Adrenal gland (tissue), 19 donors: ENCODE measurements at places on chromosomes 13 and 19. TPM values are rescaled to one million over a fixed set of nuclear protein-coding genes. Genes with fewer than 3 reads are reported as not detected.

- no peak overlapping the region for H3K4me3 ChIP-seq
- no peaks in the 10 kb centered on the region for H3K36me3 ChIP-seq
- no peaks in the 10 kb centered on the region for H3K4me1 ChIP-seq
- DNase-seq, result no peak
- no peaks in the 10 kb centered on the region for H3K27me3 ChIP-seq
- peak overlapping the region; percentile 18 for H3K27ac ChIP-seq
Observed at GRCh38 chr19:44765949-44766335, 11.7 kb upstream of the CBLC start.

The PSG6 gene
- total RNA-seq, result not detected

The GJB6 gene
- not detected for total RNA-seq

DNA sequence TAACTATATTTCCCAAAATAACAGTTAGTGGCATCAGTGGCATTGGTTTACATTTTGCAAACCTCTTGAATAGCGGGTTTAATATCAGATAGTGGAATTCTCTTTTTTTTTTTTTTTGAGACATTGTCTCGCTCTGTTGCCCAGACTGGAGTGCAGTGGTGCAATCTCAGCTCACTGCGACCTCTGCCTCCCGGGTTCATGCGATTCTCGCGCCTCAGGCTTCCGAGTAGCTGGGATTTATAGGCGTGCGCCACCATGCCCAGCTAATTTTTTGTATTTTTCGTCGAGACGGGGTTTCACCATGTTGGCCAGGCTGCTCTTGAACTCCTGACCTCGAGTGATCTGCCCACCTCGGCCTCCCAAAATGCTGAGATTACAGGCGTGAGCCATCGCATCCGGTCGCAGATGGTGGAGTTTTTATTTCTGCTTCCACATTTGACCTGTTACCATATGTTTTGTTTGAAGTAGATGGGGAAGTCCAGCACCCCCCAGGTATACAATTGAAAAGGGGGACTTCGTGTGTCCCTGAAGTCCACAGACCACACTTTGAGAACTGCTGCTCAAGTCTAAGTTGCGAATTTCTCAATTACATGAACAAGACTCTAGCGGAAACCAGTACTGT lies 40.5 kb upstream of the XPO4 start:
- no peak overlapping the region for H3K4me3 ChIP-seq
- DNase-seq, result no peak
- H3K4me1 ChIP-seq, result peaks cover 4% of the 10 kb centered on the region
- H3K27ac ChIP-seq, result no peak overlapping the region

The ZNF560 gene
- not detected for total RNA-seq

- DNase-seq, result peak; percentile 60
- no peaks in the 10 kb centered on the region for H3K36me3 ChIP-seq
- no peaks in the 10 kb centered on the region for H3K27me3 ChIP-seq
- no peaks in the 10 kb centered on the region for H3K4me1 ChIP-seq
- H3K27ac ChIP-seq, result no peak overlapping the region
Observed at GRCh38 chr19:58021541-58022282, 12.1 kb upstream of the ZSCAN1 start.

The GET3 gene
- total RNA-seq, result 81.1 TPM

DNA sequence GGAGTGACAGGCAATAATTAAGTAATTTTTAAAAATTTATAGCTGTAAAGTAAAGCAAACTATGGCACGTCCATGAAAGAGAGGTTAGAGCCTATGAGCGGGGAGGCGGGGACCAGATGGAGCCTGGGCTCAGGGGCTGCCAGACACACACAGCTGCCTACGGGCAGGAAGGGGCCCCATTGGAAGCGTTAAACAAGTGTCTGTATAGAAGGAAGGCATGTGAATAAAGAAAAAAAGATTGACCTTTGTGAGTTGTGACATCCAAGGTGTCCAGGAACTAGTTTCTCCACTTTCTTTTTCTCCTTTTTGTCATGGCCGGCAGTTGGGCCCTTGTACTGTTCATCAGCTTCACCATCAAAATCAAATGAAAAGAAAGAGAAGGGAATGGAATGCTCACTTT lies 56.8 kb downstream of the LRCH1 start:
- DNase-seq, result no peak
- H3K4me1 ChIP-seq, result peaks cover 4% of the 10 kb centered on the region
- H3K27ac ChIP-seq, result no peak overlapping the region
- H3K36me3 ChIP-seq, result no peaks in the 10 kb centered on the region
- no peaks in the 10 kb centered on the region for H3K27me3 ChIP-seq
- no peak overlapping the region for H3K4me3 ChIP-seq

GRCh38 chr13:113853518-113854237 lies 10.2 kb downstream of the GAS6 start:
- no peaks in the 10 kb centered on the region for H3K27me3 ChIP-seq
- no peak overlapping the region for H3K27ac ChIP-seq
- H3K4me3 ChIP-seq, result no peak overlapping the region
- no peak for DNase-seq

DNA sequence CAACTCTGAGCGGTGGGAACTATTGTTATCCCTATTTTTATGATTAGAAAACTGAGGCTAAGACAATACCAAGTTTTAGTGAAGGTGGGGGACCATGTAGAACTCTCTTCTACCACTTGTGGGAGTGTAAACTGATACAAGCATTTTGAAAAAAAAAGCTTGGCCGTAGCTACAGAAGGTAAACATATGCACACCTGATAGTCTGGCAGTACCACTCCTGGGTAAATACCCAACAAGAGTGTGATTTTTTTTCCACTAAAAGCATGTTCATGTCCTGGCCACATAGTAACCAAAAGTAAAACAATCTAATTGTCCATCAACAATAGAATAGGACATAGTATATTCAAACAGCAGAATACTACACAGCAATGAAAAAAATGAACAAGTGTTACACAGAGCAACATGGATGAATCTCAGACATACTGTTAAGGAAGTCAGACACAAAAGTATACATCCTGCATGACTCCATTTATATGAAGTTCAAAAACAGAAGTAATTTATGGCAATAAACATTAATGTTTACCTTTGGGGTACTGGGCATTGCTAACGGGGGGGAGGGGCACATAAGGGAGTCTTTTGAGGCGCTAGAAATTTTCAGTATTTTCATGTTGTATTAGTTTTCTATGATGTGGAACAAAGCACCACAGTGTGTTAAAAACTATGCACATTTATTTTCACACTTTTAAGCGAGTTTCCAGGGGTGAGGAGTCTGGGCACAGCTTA lies 6.4 kb upstream of the SPATA13 start:
- no peak overlapping the region for H3K27ac ChIP-seq
- H3K27me3 ChIP-seq, result no peaks in the 10 kb centered on the region
- peaks cover 8% of the 10 kb centered on the region for H3K4me1 ChIP-seq
- no peaks in the 10 kb centered on the region for H3K36me3 ChIP-seq
- H3K4me3 ChIP-seq, result no peak overlapping the region
- DNase-seq, result no peak

GRCh38 chr19:50155520-50156109 lies 7.5 kb downstream of the IZUMO2 start:
- no peaks in the 10 kb centered on the region for H3K4me1 ChIP-seq
- H3K27me3 ChIP-seq, result no peaks in the 10 kb centered on the region
- no peak overlapping the region for H3K4me3 ChIP-seq

The SOX1 gene
- total RNA-seq, result not detected

The DHDH gene
- not detected for total RNA-seq

The OVOL3 gene
- not detected for total RNA-seq

The CGB2 gene
- total RNA-seq, result not detected

DNA sequence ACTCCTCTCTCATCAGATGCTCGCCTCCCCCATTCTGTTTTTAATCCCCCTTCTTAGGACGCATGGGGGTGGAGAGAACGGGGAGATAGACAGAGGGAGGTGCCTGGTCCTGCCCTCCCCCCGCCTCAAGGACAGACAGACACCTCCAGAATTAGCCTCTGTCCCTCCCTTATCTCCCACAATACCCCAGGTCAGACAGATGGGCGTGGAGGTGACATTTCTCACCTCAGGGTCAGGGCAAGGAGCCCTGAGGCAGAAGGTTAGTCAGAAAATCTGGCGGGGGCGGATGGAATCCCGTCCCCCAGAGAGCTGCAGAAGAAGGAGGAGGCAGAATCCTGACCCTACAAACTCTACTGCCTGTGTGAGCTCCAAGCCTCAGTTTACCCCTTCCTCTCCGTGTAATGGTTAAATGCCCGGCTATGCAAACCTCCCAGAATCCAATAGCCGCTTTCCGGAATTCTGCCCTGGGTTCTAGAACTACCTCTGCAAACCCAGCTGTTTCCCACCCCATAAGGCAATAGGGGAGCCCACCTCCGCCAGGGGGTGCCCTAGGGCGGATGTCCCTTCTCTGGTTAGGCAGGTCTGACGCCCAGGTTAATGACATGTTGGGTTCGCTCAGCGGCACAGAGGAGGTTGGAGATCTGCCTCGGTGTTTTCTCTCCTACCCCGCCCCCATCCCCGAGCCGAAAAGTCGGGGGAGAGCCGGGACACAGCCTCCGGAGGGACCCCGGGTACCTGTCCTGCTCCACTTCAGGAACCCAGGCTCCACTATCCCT lies 900 bp downstream of the PPP1R13L start:
- H3K4me1 ChIP-seq, result peaks cover 21% of the 10 kb centered on the region
- peak overlapping the region; percentile 78 for H3K27ac ChIP-seq
- H3K4me3 ChIP-seq, result no peak overlapping the region
- H3K36me3 ChIP-seq, result no peaks in the 10 kb centered on the region

The MAB21L1 gene
- 7.0 TPM for total RNA-seq

GRCh38 chr19:4032436-4032835 lies 24.9 kb downstream of the PIAS4 start:
- no peaks in the 10 kb centered on the region for H3K27me3 ChIP-seq
- no peak overlapping the region for H3K27ac ChIP-seq
- peak; percentile 84 for DNase-seq
- no peaks in the 10 kb centered on the region for H3K36me3 ChIP-seq
- H3K4me1 ChIP-seq, result peaks cover 10% of the 10 kb centered on the region
